ENCODE measurements at places on chromosomes 1 and 21. TPM values are rescaled to one million over a fixed set of nuclear protein-coding genes. Genes with fewer than 3 reads are reported as not detected.
A peak's percentile ranks its signal among the peaks of the same experiment; 100 is the strongest.

Gene RNU1-1
- total RNA-seq = under 0.01 TPM

Gene HAPLN2
- total RNA-seq = not detected

Gene XCL1
- not detected for total RNA-seq

DNA sequence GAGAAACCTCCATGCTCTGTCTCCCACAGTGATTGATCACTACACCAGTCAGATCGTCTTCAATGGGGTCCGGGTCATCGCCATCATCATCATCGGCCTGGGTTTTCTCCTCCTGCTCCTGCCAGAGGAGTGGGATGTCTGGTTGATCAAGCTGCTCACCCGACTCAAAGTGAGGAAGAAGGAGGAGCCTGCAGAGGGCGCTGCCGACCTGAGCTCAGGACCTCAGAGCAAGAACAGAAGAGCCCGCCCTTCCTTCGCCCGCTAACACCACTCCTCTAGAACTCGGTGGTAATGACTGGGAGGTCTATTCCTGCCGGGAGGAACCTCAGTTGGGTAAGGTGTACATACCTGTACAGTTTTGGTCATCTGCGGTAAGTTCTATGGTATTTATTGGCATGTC lies 50.3 kb upstream of the COA6 start:
- DNase-seq = peak; percentile 6

GRCh38 chr1:159921700-159922504 lies 3.4 kb downstream of the TAGLN2 start:
- peak; percentile 58 for DNase-seq

DNA sequence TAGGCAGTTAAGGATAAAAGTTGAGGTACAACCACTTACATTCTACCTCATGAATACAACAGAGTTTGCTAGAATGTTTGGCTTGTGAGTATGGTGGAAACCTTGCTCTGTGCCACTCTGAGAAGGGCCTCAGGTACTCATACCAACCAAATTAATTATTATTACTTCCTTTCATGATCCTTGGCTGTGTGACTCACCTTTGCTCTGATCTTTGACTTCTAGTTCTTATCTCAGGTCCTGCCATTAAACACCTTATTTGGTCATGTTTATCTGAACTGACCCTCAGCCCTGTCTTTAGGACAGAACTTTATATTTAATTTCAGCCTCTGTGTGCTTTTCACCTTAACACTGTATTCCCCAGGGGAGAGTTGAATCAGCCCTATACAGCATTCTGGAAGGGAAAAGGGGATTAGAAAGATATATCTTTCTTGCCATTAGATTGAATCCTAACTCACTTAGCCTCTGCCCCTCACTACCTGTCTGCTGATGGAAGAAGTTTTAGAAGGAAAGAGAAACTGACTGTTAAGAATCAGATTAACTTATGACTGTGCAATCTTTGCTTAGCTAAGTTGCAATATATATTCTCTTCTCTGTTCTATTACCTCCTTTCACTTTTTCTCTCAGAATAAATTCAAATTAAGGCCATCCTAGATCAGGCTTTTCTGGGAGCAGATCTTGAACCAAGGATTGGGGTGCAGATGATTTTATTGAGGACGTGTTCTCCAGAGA lies 260.4 kb upstream of the DPYD start:
- DNase-seq = no peak

- no peak for DNase-seq
Measured at GRCh38 chr1:248697907-248698306, 4.7 kb downstream of the OR14I1 start.

GRCh38 chr21:14438211-14438610 lies 55.3 kb upstream of the HSPA13 start:
- peak; percentile 14 for DNase-seq

GRCh38 chr1:205365945-205366463 lies 9.3 kb upstream of the KLHDC8A start:
- no peak for DNase-seq

- no peak for DNase-seq
Measured at GRCh38 chr1:66834926-66835325, 33.9 kb upstream of the INSL5 start.
